ENCODE measurements at places on chromosomes 6 and 20. TPM values are rescaled to one million over a fixed set of nuclear protein-coding genes. Genes with fewer than 3 reads are reported as not detected.
A peak's percentile ranks its signal among the peaks of the same experiment; 100 is the strongest.

The MMS22L gene
- total RNA-seq, result 10.2 TPM

DNA sequence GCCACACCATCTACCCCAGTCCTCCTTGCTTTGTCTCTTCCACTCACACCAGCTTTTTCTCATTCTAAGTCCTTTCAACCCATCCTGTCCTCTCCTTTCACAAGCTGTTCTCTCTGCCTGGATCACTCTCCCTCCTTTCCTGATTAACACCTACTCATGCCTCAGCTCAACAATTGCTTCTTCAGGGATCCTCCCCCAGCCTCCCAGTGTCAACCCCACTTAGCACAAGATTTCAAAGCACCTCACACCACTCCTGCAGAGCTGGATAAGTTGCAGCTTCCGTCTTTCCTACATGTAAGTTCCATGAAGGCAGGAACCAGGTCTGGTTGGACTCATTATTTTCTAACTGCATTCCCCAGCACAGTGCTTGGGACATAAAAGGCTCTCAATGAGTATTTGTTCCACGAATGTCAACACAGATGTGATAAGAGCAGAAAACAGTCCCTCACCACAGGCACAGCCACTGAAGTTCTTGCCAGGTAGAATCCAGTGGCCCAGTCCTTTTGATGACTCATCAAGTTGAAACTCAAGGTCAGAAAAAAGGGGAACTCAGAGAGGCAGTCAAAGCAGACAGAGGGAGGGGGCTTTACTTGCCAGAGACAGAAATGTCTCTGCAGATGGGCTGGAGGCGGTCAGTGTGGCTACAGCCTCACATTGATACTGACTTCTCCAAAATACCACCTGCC, 193.4 kb upstream of the PRDM1 start:
- no peak for DNase-seq

DNA sequence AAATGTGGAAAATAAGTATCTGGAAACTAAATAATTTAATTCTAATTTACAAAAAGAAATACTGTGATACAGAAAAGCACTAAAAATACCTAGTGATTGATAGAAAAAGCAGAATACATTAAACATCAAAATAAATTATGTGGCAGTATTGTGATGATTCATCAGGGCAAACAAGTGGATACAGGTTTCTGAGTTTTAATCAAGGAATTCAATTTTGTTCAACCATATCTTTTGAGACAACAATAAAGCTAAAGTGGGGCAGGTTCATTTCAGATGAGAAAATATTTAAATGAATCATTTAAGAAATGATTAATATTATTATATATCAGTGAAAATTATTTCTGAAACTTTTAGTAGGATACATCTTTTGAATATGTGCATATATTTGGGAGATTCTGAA, 49.8 kb downstream of the GRIK2 start:
- no peak for DNase-seq

The TREM2 gene
- not detected for total RNA-seq

DNA sequence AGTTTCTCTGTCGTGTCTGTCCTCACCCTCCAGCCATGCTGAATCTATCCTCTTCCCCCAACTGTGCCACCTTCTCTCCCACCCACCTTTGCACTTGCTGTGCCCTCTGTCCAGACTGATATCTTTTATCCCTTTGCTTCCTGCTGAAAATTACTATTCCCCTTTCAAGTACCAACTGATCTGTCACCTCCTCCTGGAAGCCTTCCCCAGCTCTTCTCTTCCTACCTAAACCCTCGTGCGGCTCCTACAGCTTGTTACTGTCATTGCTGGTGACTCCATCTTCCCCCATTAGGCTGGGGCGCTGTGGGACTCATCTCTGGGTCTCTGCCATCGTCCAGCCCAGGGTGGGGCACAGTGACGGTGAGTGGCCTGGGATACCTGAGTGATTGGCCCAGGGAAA, 1.1 kb downstream of the BPIFB6 start:
- DNase-seq, result no peak

- DNase-seq, result no peak
Measured at GRCh38 chr6:70886661-70887060, 70.2 kb downstream of the B3GAT2 start.

DNA sequence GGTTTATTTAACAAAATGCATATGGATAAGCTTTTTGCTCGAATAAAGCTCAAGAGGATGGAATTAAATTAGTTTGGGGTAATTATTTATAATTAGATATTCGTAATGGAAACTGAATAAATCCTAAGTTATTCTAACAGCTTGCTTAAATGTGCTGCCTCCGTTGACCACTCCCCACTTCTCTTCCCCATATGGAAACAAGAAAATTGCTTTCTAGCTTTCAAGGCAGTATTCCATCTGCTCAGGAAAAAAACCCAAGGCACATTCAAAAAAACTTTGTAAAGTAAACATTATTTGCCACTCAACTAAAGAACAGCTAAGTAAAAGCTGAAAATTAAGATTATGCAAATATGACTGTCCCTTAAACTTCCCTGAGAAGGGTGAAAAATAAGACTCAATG, 369.2 kb downstream of the HAO1 start:
- DNase-seq, result no peak

The EYS gene
- total RNA-seq, result not detected

DNA sequence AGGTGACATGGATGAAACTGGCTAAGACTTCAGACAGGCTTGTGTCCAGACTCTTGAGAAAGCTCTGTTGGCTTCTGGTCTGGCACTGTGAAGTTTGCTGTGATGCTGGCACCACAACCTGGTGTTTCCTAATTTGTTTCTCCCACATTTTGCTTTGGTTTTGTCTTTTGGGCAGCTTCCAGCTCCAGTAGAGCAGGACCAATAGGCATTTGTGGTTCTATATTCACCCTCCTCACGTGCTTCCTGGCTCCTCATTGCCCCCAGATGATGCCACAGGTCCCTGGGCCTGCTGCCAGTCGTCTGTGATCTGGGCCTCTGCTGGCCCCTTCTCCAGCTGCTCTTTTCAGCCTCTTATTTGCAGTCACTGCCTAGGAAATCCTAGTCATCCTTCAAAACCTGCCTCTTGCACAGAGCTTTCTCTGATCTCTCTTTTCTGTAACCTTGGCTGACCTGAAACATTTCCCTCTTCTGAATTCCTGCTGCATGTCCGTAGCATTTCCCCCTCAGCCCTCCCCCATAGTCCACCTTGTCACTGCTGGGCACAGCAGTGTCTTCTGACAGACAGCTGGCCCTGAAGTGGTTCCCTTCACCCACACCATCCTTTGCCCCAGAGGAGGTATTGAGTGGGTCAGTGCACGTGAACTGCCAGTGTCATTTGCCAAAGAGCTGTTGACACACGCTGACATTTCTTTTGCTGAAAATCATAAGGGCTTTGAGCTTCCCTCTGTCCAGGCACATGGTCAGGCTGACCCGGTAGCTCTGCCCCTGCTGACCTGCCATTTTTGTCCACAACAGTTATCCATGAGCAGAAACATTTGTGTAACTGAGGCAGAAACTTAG, 63.0 kb downstream of the PTPN1 start:
- DNase-seq, result no peak

The FOXP4 gene
- total RNA-seq, result 7.4 TPM

GRCh38 chr6:144647971-144648651, 363.0 kb downstream of the UTRN start:
- DNase-seq, result no peak

- no peak for DNase-seq
Measured at GRCh38 chr6:11699576-11699975, 79.0 kb downstream of the ADTRP start.

GRCh38 chr6:150299873-150300485, 68.8 kb upstream of the IYD start:
- no peak for DNase-seq

The IL17F gene
- not detected for total RNA-seq

GRCh38 chr20:62964700-62965099, 12.2 kb downstream of the SLC17A9 start:
- no peak for DNase-seq

GRCh38 chr6:15527838-15528617, 134.8 kb downstream of the DTNBP1 start:
- DNase-seq, result no peak

The DAAM2 gene
- not detected for total RNA-seq

DNA sequence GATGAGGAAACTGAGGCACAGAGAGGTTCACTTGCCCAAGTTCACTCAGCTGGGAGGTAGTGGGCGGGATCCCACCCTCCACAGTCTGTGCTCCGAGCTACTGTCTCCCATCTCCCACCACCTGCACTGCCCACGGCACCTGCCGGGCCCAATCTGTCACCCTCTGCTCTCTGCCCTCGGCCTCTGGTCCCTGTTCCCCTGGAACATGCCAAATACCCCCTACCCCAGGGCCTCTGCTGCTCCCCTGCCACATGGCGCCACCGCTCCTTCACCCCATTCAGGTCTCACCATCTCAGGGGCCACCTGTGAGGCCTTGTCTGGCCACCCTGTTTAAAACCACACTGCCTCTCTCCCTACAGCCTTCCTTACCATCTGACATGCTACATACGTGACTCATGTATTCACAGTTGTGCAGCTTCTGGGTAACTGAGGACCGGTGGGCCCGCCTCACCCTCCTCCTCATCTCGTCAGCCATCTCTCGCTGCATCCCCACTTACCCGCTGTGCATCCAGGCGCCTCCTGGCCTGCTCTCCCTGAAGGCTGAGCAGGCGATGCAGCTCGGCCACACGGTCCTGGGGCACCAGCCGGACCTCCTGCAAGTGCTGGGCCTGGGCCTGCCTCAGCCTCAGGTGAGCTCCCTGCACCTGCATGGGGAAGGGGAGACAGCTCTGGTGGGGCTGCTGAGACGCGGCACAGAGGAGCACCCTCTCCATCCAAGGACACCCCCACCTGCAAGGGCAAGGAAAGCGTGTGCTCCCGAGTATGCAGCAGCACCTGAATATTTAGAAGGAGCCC, 50.6 kb downstream of the GINS1 start:
- DNase-seq, result no peak

The DPPA5 gene
- not detected for total RNA-seq

- no peak for DNase-seq
Measured at GRCh38 chr20:9112541-9113515, 43.9 kb downstream of the PLCB4 start.

The NOX3 gene
- not detected for total RNA-seq

GRCh38 chr20:17869295-17869994, 99.1 kb downstream of the SNX5 start:
- no peak for DNase-seq

DNA sequence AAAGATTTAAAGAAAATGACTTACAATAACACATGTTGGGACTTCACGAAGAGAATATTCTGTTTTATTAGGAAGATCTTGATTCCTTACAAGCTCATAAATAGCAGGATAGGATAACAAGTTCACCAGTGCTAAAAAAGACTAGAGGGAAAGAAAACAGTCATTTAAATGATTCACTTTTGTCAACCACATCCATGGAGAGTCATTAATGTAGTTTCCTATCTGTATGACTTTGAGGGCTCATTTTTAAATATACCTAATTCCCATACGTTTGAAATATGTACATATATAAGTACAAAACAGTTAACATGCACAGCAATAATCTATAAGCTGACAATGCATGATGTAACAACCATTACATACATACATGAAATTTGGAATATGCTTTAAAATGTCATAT, 111.1 kb downstream of the TBC1D32 start:
- no peak for DNase-seq

The HEBP2 gene
- total RNA-seq, result 51.6 TPM

- DNase-seq, result peak; percentile 57
Measured at GRCh38 chr6:57221191-57221935, 744 bp downstream of the RAB23 start.

DNA sequence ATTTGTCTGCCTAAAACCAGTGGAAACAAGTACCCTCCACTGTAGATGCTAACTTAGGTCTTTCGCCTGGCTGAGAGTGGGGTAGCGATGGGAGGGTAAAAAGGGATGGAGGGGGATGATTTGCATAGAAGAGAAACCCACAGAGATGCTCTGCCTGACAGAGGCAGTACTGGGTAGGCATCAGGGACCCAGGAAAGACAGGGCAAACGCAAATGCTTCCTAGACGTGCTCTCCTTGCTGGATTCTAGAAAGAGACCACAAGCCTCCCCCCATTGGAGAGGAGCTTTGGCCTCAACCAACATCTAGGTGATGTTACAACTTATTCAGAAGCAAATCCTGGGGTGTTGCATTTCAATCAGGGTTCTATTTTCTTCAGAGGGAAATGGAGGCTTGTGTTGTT, 3.2 kb downstream of the OLIG3 start:
- no peak for DNase-seq
